Stimulated activated CD8-positive, alpha-beta memory T cell treated with anti-CD3 and anti-CD28 coated beads, Interleukin-7, amount 100 ng/mL, for 1 hour (primary cell): ENCODE measurements at places on chromosomes 6 and 20.

DNA sequence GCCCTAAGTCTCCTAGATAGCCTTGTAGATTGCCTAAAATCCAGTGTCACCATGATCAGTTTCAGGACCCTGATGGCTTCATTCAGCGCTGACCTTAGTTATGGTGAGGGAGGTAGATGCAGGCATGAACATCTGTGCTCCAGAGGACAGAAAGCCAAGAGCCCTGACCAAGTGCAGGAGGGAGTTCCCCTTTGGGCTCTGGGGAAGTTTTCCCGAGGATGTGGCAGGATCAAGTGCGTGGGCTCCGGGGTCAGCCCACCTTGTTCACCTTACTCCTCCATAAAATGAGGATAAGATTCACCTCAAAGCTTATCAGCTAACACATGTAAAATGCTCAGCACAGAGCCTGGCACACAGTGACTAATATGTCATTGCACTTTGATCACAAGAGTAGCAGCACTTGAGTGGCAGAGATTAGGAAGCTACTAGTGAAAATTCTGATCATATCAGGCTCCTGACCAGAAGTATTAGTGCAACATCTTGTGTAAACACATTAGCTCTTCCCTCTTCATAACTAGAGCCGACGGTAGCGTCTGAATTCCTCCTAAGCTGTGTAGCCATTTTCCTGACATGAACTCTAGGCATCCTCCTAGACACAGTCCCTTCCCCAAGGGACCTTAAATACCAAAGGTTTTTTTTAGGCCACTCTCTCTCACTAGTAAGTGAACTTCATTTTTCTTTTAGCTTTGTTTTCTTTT is 125.2 kb downstream of the SULF2 start:
- DNase-seq: no peak

DNA sequence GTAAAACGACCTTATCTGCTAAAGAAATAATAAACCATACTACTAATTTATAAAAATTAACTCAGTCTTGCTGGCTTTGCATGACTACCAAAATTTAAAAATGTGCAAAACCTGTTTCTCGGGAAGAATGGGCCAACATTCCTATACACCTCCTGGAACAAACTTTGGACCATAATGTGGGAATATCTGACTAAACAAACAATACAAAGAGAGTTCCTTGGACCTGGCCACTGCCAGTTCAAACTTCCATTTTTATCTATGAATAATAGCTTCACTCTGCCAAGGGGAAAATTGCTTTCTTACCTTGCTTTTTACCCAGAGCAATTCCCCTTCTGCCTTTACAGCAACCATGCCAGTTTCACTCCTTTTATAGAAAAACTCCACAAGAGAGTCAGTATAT is 38.7 kb upstream of the POU5F1 start:
- no peak for DNase-seq

DNA sequence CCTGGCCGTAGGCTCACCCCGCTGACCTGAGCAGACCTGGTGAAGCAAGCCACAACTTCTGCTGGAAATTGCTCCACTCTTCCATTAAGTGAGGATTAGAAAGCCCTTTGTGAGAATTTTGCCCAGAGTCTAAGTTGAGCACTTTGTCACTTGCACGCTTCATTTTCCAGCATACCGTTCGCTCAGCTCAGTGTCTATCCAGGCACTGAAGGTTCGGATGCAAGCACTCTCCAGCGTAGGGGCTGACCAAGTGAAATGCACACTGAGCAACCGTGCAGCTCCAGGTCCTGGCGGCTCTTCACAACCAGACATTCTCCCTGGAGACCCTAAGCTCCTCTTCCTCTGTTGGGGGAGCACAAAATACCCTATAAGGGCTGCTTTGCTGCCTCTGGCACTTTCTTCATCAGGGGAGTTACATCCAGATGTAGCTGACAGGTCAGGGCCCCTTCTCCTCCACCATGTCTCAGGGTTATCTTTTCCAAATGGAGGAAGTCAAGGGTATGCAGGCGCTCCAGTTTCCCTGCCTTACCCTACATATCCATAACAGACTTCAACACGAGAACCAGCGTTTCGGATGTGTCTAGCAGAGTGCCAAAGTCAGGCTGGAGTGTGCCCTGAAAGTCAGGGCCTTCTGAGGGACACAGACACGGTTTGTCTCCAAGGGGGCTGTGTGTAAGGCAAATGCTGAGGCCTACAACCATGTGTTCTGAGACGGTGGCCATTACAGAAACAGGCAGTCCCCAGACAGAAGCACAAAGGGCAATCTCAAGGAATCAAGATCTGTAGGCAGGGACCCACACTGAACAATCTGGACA is 146.7 kb upstream of the AFDN start:
- DNase-seq: no peak

- DNase-seq: no peak
These were observed 180.9 kb upstream of the DTNBP1 start for GRCh38 chr6:15843764-15844163.

GRCh38 chr6:143877584-143878271 is 13.5 kb downstream of the ZC2HC1B start:
- DNase-seq: no peak

DNA sequence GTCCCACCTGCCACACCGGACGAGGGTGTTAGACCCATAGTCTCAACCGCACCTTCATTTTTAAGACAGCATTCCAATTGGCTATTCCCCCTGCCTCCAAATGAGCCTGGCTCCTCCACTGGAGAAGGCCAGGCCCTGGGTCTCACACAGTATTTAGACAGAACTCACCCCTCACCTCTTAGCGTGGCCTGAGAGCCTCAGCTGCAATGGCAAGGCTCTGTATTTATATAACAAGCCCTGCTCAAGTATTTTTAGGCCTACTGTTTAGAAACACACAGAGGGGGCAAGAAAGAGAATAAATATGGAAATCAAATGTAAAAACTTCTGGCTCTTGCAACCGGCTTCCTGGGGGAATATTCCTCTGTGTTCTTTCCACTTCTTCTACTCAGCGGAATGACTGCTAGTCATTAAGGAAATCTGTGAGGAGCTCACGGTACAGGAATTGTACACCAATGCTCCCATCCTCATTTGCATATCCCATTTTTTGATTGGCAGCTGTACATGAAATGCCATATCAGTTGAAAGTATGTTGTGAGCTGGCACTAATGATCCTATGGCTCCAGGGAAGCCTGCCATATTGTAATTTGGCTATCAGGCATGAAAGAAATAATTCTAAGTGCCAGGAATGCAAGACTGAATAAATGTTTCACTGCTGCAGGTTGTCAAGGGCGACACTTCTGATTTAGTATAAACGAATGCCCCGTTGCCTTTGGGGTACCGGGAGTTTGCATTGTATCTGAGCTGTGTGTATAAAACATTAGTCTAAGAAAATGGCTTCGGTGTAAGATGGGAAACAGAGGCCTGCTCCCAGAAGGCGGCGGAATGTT is 207.5 kb downstream of the ZNF217 start:
- DNase-seq: no peak

DNA sequence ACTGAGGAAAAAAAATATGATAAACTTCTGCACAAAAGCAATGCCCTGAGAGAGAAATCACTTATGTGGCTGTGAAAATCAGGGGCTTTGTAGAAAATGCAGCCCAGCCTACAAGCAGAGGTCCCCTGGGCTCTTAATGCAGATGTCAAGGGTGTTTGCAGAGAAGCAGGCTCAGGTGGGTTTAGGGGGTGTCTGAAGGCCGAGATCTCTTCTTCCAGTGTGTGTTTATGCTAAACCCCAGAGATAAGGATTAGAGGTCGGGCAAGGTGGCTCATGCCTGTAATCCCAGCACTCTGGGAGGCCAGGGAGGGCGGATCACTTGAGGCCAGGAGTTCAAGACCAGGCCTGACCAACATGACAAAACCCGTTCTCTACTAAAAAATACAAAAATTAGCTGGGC is 78.5 kb downstream of the TMEM242 start:
- DNase-seq: no peak

GRCh38 chr20:61263084-61263695 is 11.1 kb downstream of the CDH4 start:
- no peak for DNase-seq

GRCh38 chr6:133205304-133205703 is 35.9 kb upstream of the EYA4 start:
- no peak for DNase-seq

DNA sequence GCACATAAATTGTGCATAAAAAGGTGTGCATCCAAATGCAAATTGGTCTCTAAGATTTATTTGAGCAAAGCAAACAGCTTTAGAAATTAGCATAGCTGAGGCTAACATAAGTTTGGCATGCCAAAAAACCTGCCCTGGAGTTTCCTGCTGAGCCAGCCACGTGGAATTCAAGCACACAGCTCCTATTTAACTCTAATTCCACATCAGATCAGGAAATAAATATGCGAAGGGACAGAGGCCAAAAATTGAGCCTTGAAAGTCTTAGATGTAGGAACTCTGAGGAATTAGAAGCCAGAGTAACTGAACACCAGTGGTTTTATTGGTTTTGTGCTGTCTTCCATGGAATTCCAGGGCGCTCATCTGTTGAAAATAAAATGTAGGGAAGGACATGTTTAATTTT is 19.6 kb downstream of the SOBP start:
- no peak for DNase-seq

- no peak for DNase-seq
These were observed 62.4 kb upstream of the TNFAIP3 start for GRCh38 chr6:137804637-137805036.

GRCh38 chr20:371755-372542 is 8.6 kb upstream of the TRIB3 start:
- no peak for DNase-seq

DNA sequence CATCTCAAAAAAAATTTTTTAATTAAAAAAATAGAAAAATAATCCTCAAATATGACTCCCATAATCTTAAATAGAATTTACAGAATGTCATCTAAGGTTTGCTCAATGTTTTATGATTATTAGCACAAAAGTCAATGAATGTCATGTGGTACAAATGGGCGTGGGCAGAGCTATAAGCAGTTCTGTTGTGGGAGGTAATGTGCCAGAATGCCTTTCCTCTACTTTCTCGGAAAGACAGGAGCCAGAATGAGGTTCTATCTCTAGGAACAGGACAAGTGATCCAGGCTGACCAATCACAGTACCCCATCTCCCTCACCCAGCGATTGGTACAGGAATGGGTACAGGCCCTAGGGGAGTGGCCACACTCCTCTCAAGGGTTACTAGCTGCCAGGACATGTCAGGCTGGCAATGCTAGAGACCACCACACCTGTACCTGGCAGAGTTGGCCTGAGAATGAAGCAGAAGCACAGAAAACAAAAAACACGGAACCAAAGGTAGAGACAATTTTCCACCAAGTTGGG is 15.1 kb downstream of the RALGAPA2 start:
- no peak for DNase-seq

DNA sequence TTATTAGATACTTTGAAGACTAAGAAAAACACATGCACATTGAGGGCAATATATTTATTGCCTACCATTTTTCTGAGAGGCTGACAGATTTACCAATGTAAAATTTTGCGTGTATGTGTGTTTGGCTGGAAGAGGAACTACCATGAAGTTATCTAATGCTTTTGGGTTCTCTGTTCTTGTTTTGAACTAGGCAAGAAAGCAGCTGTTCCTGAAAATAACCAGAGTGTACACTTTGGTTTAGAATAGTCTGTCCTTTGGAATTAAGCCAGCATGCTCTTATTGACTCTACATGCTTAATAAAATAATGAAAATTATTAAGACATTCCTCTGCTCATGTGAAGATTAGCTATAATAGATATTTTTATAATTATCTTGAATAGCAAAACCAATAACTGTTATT is 129.2 kb downstream of the MYB start:
- no peak for DNase-seq

DNA sequence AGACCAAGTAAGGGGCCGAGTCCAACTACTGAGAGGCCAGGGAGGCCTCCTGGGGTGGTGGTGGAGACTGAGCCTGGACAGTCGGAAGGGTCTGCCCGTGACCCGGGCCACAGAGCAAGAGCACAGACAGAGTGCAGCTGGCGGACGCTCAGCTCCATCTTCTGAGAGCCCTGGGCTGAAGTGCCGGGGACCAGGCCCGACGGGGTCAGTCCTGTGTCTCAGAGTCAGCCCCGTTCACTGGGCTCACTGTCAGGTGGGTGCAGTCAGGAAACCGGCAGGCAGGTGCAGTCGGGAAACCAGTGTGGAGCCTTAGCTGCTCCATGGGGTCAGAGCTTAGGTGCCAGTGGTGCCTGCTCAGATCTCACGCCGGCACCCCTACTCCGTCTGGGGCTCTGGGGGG is 76.5 kb downstream of the WDR27 start:
- DNase-seq: no peak

DNA sequence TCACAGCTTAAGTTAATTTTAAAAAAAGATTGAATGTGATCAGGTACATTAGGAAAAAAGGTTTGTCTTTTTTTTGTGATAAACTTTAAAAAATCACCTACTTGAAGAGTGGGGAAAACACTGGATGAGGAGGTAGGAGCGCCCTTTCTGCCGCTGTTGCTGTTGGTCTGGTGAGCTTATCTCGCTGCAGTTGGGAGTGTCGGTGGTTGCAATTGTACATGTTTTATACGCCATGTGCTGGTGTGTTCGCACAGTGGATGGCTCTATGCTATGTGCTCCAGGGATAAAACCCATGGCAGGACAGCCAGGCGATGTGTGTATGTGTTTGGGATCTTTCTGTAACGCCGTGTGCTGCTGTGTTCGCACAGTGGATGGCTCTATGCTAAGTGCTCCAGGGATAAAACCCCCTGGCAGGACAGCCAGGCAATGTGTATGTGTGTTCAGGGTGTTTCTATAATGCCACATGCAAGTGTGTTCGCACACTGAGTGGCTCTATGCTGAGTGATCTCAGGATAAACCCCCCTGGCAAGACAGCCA is 1.7 kb downstream of the SLC22A3 start:
- no peak for DNase-seq

GRCh38 chr20:637559-637958 is 15.4 kb downstream of the SRXN1 start:
- no peak for DNase-seq

GRCh38 chr6:139271056-139271455 is 20.7 kb downstream of the TXLNB start:
- DNase-seq: no peak

GRCh38 chr6:44263354-44264100 is 1.8 kb downstream of the NFKBIE start:
- no peak for DNase-seq

- DNase-seq: no peak
These were observed 130.4 kb upstream of the RPS6KA2 start for GRCh38 chr6:166757232-166758135.

GRCh38 chr6:138406443-138406842 is 2.4 kb downstream of the HEBP2 start:
- no peak for DNase-seq

DNA sequence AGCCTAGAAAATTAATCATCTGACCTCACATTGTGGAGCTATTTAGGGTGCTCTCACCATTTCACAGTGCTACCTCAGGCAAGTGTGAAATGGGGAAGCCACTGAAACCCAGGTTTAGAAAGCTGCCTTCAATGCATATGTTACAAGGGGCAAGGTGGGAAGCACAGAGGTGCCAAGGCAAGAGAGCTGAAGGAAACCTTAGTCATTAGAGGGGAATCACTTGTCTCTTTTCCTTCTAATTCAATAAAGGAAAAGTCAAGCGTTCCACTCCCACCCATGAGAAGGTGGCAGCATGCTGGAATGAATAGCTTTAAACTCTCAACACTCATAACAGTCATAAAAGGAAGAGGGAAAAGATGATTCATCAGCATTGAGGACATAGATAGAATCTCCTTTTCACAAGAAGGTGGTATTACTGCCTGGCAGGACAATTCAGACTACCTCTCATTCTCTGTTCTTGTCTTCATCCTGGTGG is 251.9 kb upstream of the IRAK1BP1 start:
- no peak for DNase-seq
